ENCODE measurements at places on chromosomes 1 and 21.
A peak's percentile ranks its signal among the peaks of the same experiment; 100 is the strongest.

DNA sequence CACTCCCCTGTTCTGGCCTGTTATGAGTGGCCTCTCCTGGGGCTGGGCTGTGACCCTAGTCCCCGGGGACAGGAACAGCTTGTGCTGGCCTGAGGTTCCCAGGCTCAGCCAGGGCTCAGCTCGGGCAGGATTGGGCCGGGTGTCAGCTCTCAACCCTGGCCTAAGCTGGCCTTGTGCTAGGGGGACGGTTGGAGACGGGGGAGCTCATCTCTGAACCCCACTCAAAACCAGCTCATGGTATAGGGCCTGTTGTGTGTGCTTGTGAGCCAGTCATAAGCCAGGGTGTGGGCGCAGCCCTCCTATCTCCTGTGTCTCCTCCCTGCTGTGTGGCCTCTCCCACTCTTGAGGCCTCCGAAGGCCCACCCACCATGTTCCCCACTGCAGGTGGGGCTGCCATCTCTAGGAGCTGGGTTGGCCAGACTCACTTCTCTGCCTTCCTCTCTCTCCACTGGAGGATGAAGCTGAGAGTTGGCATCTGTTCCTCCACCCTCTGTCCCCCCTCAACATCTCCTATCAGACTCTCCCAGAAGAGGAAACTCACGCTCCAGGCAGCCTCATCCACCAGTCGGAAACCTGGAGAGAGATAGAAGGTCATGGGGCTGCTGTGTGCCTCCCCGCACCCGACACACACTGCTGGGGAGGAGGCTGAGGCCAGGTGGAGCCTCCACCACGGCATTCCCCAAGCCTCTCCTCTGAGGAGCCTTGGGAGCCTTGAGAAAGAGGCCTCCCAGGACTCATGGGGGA lies 1.4 kb downstream of the PEAR1 start:
- no peak for DNase-seq

DNA sequence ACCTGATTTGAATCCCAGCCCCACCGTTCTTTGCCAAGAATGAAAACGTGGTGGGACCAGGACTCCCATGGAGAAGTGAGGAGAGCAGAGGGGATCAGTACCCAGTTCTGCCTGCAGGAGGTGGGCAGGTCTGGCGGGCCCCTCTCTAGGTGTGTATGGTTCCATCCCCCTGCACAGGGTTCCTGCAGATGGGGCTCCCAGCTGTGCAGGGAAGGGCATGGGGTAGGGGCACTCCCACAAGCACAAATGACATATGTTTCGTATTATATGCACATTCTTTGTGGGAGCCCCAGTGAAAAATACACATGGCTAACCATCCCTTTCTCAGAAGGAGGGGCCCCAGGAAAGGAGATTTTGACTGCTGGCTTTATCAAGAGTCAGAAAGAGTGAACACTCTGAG lies 144.6 kb downstream of the PLPP3 start:
- DNase-seq = no peak

DNA sequence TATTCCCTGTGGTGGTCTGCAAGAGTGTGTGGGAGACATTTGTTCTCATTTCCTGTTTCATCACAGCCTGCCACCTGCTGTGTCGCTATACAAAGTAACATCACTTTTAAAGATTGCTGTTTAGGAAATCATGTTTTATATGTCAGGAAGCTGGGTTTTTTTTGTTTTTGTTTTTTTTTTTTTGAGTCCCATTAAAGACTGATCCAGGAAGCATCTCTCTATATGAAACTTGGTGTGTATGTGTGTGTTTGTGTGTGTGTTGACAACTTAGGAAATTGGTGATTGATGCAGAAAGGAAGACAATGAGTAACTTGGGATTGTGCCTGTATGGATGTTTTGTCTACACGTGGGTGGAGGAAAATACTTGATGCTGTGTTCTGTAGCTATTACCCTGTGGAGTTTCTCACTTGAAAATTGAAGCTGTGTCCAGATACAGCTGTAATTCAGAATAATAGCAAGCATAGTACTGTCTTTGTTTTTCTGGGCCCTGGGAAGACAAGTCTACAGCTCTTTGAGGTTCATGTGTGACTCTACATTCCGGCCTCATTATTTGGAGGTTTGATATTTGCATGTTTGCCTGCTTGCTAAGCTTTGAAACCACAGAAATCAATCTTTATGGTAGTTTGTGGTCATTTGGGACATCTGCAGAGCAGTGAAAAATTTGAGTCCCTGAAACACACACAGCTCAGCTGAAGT lies 47.9 kb downstream of the LAMC1 start:
- no peak for DNase-seq

DNA sequence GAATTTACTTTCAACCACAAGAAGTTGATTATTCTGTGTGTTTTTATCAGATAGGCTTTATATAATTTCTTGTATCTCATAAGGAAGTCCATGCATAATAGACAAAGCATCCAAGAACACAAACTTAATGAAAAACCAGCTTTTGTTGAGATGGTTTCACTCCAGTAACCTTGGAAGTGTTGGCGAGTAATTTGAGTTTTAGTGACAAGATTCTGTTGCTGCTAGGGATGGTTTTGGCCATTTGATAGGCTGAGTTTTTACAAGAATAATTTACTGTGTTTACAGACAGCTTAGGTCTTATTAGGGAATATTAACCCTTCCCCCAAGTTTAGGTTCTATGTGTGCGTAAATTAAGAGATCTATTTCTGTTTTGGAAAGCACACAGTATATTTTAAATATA lies 513.6 kb downstream of the USP25 start:
- DNase-seq = no peak

DNA sequence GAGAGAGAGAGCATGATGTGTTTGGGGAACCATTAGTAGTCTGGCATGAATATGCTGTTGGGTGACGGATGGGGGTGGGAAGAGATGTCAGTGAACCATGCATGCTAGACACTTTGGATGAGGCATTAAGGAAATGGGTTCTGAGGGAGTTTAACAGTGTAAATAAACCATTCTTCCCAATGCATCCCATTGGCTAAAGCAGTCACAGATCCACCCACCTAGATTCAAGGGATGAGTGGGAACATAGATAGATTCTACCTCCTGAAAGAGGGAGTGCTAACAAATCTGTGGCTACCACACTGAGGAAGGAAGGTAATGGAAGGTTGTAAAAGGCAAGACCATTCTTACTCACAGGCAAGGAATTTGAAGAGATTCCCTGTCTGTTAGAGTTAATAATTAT lies 129.8 kb upstream of the CACNA1E start:
- DNase-seq = no peak

DNA sequence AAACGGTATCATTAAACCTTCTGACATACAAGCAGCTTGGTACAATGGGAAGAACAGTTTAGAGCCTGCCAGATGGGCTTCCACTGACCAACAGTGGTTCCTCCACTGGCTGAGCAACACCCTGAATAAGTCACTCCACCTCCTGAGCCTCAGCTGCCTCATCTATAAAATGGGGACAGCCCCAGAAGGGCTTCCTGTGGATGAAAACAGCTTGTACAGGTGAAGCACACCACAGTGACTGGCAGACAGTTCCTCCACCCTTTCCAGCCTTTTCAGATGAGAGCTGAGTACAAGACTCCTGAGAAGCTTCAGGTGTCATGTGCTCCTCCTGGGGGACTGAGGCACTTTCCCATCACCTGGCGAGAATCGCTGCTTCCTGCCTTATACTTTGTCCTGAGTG lies 2.1 kb downstream of the CAPZB start:
- DNase-seq = peak; percentile 34

DNA sequence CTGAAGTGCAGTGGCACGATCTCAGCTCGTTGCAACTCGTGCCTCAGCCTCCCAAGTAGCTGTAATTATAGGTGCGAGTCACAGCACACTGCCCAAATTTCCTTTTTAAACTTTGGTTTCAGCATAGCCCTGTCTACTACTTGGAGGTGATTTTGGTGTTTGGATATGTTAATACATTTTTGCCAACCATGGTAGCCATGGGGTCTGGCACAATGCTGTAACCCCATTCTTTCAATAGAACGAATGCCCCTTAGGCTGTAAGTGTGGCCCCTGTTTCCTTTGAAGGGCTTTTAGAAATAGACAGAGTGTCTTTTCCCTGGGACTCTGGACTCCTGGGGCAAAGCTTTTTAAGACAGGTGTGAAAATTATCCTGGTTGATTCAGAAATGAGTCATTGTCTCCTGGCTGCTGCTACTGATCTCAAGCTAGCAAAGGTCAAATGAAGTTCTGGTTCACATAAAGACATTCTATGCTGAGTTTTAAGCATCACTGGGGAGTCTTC lies 141.1 kb upstream of the RUNX1 start:
- DNase-seq = no peak

DNA sequence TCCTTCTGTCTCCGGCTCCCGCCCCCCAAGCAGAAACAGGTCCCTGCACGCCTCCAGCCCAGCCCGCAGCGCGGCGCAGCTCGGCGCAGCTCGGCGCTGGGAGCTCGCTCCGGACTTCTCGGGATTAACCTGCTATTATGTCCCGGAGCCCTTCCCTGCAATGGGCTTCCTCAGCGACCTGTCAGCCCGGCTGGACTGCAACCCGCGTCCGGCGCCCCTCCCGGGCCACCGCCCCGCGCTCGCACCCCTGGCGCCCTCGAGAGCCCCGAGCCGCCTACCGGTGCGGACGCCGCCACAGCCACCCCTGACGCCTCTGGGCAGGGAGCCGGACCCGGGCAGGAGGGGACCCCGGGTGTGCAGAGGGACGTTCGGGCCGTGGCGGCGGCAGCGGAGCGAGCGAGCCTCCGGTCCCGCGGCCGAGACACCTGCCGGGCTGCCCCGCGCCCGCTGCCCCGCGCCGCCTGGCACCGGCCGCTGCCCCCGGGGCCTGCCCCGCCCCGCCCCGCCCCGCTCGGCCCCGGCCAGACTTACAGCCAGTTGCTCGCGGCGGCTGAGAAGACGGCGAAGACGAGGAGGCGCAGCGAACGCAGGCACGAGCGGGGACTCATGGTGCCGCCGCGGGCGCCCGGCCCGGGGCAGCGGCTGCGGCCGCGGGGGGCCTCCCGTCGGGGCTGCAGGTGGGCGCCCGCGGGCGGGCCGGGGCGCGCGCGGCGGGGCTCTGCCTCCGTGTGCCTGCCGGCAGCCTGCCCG lies 407 bp downstream of the WNT4 start:
- no peak for DNase-seq

DNA sequence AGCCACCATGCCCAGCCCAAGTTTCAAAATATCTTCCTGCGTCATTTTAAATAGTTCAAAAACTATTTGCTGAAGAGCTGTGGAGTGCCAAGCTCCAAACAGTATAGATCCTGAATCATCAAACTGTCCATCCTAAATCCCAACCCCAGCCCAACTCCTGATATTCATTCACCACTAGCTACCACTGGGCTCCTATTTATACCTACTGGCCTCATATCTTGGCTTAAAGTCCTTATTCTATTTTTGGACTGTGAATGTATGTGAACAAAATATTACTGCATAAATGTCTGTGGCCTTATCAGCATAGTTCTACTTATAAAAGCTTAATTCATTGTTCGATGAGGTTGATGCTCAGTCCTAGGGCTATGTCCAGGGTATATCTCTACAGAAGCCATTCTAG lies 5.2 kb upstream of the SCAMP3 start:
- DNase-seq = no peak

DNA sequence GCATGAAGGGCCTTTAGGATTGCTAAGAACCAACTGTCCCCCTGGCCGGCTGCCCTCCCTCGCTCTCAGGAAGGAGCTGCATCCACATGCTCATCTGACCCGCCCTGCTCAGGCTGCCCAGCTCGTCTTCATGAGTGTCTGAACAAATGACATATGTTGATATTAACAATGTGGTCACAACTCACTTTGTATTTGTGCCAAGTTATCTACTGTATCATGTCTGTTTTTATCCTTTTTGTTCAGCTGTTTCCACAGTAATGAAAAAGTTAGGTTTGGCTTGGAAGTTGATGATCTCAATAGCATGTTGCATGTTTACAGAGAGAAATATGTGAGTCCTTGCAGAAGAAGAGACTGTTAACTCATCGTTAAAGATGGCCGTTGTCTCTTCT lies 75.1 kb downstream of the PHTF1 start:
- DNase-seq = no peak

- peak; percentile 48 for DNase-seq
Observed at GRCh38 chr1:9942399-9942938, 722 bp downstream of the LZIC start.

- no peak for DNase-seq
Observed at GRCh38 chr1:5479876-5480646, 512.2 kb downstream of the NPHP4 start.

GRCh38 chr1:203052601-203053000 lies 26.3 kb downstream of the PPFIA4 start:
- DNase-seq = no peak

DNA sequence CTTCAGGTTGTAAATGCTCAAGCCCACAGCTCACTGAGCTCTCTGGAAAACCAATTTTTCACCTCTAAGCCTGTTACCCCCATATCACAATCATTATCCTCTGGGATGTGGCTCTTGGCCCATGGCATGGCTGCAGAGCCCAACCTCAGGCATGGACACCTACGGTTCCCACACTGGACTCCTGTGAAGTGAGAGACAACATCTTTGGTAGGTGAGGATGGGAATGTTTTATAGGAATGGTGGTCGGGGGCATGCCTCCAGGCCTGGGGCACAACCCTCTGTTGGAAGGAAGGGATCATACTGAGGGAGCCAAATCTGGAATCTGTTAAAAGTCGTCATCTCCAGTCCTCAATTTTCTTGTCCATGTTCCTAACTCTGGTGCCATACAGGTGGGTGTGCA lies 179.1 kb downstream of the FOXD2 start:
- DNase-seq = no peak

DNA sequence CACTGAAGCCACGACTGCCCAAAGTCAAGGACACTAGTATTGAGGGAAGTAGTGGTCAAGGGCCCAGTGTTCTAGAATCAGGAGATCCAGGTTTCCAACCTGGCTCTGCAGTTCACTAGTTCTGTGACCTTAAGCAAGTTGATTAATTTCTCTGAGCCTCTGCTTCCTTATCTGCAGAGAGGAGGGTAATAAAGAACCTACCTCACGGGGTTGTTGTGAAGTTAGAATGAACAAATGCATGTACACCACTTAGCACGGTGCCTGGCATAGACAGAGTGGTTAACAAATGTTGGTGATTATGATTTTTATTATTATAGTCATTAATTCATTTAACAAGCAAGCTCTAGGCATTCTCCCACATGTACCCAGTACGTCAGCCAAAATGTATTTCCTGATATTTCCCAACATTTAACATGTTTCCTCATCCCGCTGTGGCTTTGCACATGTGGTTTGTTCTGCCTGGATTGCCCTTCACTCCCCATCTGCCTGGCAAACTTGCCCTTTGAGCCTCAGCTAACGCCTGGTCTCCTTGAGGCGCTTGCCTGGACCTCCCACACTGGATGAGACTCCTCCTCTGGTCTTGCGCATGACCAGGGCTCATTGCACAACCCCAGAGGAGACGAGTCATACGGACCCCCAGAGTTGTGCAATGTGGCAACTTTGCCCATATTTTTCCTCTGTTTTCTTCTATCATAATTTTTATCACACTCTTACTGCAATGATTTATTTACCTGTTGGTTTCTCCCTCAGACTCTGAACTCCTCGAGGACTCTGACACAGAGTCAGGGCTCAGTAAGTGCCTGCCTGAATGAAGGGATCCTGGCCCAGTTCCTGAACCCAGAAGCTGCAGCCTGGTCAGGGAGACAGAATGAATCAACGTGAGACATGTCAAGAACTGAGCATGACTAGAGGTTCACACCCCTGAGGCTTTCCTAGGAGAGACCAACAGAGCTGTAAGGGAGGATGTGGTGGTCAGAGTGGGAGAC lies 20.7 kb upstream of the MFSD2A start:
- DNase-seq = peak; percentile 77

GRCh38 chr1:194225821-194226220 lies 1039.4 kb upstream of the B3GALT2 start:
- DNase-seq = no peak

GRCh38 chr1:108152782-108153222 lies 47.3 kb downstream of the SLC25A24 start:
- no peak for DNase-seq
